ENCODE measurements at places on chromosomes 5 and 9. TPM values are rescaled to one million over a fixed set of nuclear protein-coding genes. Genes with fewer than 3 reads are reported as not detected.
A peak's percentile ranks its signal among the peaks of the same experiment; 100 is the strongest.

DNA sequence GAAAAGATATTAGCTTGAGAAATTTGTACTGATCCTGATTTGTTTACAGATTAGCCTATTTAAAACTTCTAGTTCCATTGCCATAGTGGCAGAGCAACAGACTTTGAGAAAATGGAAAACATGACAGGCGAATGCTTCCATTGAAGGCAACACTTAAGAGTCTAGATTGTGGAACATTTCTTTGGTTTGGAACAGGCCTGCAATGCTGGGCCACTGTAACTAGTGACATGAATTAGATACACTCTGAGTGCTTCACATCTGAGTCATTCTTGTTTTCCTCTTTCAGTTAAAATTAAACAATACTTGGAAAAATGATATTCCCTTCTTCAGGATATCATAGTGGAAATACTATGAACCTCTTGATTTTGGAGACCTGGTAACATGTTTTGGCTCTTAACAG lies 453.6 kb upstream of the TUSC1 start:
- DNase-seq: no peak

- no peak for DNase-seq
Observed at GRCh38 chr9:34382879-34383278, 6.2 kb upstream of the MYORG start.

- DNase-seq: peak; percentile 30
Observed at GRCh38 chr9:108444400-108445358, 411.1 kb downstream of the ACTL7B start.

- DNase-seq: no peak
Observed at GRCh38 chr5:140214831-140215230, 39.8 kb downstream of the CYSTM1 start.

DNA sequence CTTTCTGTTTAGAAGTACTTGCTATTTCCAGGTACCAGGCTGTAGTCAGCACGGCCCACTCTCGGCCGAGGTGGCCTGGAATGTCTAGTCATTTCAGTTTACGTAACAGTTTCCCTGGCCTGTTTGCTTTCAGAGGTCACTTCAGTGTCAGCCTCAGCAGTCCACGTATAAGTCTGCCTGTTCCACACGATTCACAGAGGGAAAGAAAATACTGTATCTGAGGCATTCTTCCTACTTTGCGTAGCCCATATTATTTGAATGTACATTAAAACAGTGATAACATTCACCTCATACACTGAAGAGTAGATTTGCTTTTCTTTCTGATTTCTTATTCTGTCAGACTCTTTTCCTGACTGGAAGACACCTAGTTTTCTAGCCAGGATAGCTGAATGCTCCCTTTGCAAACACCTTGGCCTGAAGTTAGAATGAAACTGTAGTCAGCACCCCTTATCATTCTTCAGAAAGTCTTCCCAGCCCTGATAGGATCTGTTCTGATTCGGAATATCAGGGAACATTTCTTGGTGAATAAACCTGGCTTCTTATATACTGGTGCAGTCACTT lies 140.9 kb downstream of the AOPEP start:
- no peak for DNase-seq

DNA sequence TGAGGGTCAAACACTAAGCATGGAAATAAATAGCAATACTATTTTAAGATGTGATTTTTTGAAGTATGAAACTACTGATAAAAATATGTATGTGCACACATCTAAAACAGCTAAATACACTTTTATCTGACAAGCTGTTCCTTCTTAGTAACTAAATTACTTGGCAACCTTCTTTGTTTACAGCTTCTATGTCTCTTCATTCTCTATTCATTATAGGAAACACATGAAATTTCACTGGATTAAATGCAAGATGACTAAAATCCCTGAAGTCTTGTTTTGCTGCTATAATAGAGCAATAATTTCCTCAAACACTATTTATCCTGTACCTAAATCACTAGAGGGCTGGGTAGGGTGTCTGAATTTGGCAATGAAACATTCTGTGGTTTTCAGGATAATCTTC lies 11.7 kb downstream of the RICTOR start:
- DNase-seq: no peak

GRCh38 chr9:76652894-76653293 lies 111.3 kb upstream of the PCA3 start:
- DNase-seq: no peak

DNA sequence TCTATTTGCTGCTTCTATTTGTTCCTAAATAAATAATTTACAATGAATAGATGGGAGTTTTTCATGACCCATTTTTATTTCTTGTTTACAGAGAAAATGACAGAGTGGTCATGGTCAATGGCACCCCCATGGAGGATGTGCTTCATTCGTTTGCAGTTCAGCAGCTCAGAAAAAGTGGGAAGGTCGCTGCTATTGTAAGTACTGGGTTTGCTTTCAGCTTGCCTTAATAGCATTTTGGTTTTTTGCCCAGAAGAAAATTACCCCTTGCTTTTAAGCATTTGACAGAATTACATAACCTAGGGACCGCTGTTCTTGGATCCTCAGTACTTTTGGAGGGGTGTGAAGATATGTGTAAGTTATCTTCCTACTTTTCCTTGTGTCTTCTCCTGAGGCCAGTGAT lies 44.1 kb downstream of the TJP2 start:
- no peak for DNase-seq

- DNase-seq: no peak
Observed at GRCh38 chr5:179795049-179795862, 1.5 kb downstream of the LTC4S start.

GRCh38 chr9:78030296-78030552 lies 1.4 kb downstream of the GNAQ start:
- no peak for DNase-seq

GRCh38 chr9:112550531-112550930 lies 63.9 kb downstream of the KIAA1958 start:
- no peak for DNase-seq

DNA sequence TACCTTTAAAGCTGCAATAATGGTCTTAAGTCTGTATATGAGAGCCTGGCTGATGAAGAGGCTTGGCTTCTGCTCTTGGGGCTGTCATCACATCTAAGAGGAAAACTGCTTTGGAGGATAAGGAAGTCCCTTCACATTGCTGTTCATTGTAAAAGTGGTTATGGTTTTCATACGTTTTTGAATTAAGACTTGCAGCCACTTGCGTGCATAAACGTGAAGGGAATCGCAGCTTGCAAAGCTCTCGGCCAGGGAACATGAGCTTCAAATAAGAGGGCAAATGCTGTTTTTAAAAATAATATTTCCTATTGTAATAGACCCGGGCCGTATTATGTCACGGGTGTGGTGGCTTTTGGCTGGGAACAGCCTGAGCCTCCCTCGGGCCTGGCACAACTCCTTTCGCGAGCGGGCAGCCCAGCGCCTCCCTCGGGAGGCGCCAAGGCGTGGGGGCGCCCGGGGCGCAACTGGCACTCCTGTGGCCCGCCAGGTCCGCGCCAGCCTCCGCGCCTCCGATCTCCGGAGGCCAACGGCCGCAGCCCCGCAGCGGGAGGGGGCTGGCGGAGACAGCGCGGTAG lies 538 bp upstream of the ARHGEF28 start:
- DNase-seq: no peak

GRCh38 chr5:116605310-116606070 lies 30.9 kb upstream of the SEMA6A start:
- no peak for DNase-seq

DNA sequence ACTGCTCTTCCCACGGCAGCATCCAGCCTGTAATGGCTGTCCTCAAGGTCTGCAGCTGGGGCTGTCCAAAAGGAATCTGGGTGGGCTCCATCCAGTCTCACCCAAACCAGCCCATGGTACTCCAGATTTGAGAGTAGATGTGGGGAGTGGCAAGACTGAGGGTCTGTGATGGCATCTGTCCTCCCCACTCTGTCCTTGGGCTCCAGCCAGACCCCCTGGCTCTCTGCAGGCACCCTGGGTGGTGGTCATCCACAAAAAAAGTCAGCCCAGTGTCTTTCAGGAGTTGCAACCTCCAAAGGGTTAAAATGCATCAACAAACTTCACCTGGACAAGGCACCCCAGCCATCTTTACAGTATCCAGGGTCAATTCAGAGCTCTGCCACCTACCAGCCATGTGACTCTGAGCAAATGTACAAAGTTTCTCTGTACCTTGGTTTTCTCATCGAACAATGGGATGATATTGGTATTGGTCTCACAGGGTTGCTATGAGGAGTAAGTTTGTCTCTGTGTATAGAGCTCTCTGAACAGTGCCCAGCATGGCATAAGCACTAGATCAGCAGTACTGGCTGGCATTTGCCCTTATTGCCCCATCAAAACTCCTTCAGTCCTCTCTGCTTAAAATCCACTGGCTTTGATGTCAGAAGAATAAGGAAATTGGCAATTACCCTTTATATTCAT lies 7.3 kb upstream of the S1PR3 start:
- no peak for DNase-seq

- no peak for DNase-seq
Observed at GRCh38 chr5:36599986-36600779, 6.2 kb upstream of the SLC1A3 start.

GRCh38 chr5:128144491-128144890 lies 60.9 kb downstream of the SLC12A2 start:
- no peak for DNase-seq

DNA sequence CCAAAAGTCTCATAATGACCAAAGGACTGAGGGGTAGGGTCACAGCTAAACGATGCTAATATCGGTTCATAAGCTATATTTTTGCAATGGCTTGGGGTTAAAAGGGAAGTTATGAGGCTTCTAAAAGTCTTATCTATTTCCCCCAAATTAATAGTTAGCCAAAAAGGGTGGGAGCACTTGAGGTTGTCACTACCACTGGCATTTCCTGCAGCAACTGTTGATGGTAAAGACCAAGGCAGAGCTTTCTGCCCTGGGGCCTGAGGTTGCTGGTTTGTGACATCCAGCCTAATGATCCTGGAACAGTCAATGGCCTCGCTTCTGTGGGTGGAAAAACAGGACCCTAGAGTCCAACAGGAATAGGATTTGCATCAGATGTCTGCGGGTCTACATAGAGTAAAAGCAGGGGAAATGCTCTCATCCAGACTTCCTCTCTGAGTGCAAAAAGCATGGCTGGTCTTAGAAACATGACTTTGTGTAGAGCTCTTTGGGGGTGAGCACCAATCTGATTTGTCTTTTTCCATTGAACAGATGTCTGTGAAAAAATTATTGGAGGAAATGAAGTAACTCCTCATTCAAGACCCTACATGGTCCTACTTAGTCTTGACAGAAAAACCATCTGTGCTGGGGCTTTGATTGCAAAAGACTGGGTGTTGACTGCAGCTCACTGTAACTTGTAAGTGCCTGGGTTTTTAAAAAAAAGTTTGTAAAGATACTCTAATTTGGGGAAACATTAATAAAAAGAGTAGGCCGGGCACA lies 2.7 kb downstream of the GZMA start:
- DNase-seq: no peak

DNA sequence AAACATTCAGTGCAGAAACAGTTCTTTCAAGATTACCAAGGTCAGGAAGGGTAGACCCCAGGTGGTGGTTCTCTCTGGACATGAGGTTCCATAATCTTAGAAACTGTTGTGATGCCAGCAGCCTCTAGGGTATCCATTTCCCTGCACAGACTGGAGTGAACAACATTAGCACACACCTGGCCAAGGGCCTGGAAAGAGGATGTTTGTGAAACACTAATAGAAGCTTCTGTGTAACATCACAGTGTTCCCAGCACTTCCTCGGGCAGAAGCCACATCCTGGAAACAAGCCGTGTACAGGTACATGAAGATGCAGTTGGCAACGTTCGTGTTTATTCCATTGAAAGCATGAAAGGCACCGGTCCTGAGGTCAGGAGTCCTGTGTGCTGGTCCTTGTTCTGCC lies 598.2 kb upstream of the KLF4 start:
- DNase-seq: no peak

GRCh38 chr9:7536310-7536939 lies 263.2 kb downstream of the DMAC1 start:
- no peak for DNase-seq

DNA sequence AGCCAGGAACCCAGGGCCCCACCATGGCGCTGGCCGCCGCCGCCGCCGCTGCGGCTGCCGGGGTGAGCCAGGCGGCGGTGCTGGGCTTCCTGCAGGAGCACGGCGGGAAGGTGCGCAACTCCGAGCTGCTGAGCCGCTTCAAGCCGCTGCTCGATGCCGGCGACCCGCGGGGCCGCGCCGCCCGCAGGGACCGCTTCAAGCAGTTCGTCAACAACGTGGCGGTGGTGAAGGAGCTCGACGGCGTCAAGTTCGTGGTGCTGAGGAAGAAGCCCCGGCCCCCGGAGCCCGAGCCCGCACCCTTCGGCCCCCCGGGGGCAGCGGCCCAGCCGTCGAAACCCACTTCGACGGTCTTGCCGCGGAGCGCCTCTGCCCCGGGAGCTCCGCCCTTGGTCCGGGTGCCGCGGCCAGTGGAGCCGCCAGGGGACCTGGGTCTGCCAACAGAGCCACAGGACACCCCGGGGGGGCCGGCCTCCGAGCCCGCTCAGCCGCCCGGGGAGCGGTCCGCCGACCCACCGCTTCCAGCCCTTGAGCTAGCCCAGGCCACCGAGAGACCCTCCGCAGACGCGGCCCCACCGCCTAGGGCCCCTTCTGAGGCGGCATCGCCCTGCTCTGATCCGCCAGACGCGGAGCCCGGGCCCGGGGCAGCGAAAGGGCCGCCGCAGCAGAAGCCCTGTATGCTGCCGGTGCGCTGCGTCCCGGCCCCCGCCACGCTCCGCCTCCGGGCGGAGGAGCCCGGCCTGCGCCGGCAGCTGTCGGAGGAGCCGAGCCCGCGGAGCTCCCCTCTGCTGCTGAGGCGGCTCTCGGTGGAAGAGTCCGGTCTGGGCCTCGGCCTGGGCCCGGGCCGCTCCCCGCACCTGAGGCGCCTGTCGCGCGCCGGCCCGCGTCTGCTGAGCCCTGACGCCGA lies 749 bp downstream of the SOWAHA start:
- no peak for DNase-seq

- DNase-seq: no peak
Observed at GRCh38 chr5:117103703-117104102, 529.1 kb upstream of the SEMA6A start.

DNA sequence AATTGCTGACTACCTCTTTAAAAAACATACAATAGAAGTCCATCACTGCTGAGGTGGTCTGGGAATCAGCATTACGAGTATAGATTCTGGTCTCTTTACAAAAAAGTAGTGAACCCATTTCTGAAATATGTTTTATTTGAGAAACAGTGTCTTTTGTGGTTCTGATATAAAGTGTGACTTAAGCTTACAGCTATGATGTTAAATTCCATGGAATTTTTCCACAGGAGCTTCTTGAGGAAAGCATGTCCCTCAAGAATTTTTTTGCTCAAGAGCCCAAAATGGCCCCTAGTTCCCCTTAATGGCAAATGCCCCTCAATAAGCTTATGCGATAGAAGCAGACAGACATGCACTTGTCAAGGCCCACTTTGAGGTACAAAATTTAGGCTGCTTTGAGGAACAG lies 265.7 kb downstream of the FAM170A start:
- no peak for DNase-seq

SLC34A3 gene
- not detected for total RNA-seq

UGT3A2 gene
- total RNA-seq: not detected

BAAT gene
- total RNA-seq: not detected

CACNA1B gene
- total RNA-seq: not detected

PFN3 gene
- not detected for total RNA-seq

RELL2 gene
- 4.3 TPM for total RNA-seq

CER1 gene
- 0.37 TPM for total RNA-seq

PGM5 gene
- total RNA-seq: 19.9 TPM

FAM219A gene
- 16.3 TPM for total RNA-seq

All from omental fat pad (tissue), 4 donors.